ENCODE measurements at places on chromosomes 16 and 17.
A peak's percentile ranks its signal among the peaks of the same experiment; 100 is the strongest.

DNA sequence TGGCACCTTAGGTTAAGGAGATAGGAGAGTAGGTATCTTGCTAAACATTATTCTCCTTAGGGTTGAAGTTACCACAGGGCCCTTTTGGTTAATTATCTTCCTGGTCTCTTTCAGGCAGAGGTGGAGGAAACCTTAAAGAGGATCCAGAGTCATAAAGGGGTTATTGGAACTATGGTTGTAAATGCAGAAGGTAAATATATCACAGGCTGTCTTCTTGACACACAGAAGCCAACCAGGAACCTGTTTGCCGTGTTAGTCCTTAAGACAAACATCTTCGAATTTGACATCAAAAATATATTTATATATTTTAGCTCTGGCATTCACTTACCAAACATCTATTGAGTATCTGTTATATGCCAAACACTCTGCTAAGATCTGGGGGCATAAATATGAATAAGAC is 2.4 kb downstream of the DYNLRB2 start:
- no peak for DNase-seq

DNA sequence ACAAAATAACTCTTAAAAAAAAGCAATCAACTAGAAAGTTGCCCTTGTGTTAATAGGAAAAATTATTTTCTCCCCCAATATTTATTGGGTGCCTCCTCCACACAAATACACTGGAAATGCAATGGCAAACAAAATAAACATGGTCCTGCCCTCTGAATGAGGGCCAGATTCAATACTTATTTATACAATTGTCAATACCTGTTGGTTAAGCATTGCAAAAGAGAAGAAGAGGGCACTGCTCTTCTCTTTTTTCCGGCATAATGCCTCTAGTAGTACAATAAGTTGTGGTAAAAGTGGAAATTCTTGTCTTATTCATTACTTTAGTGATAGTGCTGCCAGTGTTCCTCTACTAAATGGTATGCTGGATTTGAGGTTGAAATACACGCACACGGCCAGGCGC is 22.5 kb upstream of the ALDH3A2 start:
- DNase-seq, result no peak

GRCh38 chr17:72423286-72423589 is 302.4 kb downstream of the SOX9 start:
- DNase-seq, result no peak

DNA sequence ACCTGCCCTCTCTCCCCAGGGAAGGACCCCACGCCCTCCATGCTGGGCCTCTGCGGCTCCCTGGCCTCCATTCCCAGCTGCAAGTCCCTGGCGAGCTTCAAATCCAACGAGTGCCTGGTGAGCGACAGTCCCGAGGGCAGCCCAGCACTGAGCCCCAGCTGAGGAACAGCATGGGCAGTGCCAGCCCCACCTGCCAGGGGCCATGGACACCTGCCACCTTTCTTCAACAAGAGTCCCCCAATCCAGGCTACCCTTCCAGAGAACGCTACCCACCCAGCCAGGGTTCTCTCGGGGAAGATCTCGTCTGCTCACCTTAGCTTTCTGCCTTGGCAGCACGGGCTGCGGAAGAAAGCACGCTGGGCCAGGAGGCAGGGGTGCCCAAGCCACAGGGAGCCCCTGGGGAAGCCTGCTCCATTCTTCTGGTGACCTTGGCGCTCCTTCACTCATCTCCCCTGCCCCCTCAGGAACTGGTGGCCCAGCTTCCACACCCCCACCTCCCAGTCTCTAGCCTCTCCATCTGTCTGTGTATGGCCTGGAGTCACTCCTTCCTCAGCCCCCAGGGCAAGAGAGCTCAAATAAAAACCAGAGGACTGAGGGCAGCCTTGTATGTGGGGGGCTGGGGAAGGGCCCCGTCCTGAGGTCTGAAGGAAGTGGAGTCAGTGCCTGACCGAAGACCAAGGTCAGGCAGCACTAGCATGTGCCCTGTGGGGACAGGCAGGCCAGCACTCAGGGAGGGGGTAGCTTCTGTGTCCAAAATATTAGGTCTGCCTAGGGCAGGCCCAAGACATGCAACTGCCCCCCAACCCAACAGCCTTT is 6.3 kb downstream of the SLC25A39 start:
- DNase-seq, result no peak

GRCh38 chr16:20901436-20902112 is 1.0 kb downstream of the LYRM1 start:
- DNase-seq, result peak; percentile 36

GRCh38 chr17:9235346-9235745 is 214.0 kb downstream of the NTN1 start:
- DNase-seq, result no peak

GRCh38 chr16:15790458-15790857 is 66.4 kb downstream of the MYH11 start:
- DNase-seq, result no peak

DNA sequence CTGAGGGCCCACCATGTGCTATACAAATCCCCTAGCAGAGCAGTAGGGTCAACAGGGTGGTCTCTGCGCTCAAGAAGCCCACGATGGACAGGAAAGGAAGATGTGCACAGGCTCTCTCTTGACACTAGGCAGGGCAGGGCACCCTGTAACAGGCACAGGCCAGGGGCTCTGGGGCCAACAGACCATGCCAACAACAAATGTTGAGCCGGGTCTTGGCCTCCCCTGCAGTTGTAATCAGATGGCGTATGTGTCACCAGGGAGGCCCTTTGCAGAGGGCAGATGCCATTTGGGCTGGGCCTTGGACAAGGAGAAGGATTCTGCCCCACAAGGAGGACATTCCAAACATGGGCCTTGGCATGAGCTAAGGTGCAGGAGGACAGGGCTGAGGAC is 5.3 kb downstream of the TRPV1 start:
- DNase-seq, result no peak

- no peak for DNase-seq
These were observed 61.6 kb downstream of the SOX9 start for GRCh38 chr17:72182371-72182873.

DNA sequence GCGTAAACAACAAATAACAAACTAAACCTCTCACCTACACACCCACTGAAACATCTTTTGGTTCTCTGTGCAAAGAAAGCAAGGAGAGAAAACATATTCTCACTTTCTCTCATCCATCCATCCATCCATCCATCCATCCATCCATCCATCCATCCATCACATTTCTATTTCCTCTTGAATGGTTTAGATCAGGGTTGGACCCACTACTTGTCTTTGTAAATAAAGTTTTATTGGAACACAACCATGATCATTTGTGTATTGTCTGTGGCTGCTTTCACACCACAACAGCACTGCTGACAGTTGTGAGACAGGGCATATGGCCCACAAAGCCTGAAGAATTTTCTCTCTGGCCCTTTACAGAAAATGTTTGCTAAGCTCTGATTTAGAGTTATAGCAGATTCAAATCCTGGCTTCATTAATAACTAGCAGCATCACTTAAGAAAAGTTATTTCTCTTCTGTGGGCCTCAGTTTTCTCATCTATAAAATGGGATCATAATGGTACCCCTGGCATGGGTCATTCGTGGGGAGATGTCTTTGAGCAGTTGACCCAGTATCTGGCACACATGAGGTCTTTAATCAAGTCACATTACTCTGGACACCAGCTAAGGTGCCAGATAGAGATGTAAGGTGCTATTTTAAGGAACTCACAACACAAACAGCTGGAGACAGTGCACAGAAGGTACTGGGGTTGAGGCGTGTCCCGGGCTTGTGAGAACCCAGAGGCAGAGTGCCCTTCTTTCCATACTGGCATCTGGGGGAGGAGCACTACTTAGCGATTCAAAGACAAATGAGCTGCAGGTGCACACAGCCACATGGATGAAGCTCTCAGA is 146.3 kb downstream of the CMIP start:
- DNase-seq, result no peak

DNA sequence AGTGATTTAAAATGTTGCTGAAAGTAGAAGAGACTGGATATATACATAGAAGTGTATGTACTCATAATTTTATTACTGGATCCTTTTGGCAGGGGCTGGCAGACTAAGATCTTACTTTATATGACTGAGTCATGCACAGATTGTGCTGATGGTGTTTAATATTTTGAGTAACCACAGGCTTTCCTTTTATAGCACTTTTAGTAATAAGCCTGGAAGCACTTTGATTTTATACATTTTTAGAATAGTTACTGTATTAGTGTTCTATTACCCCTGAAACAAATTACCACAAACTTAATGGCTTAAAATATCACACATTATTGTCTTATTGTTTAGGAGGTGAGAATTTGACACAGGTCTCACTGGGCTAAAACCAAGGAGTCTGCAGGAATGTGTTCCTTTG is 113.4 kb upstream of the CDH8 start:
- DNase-seq, result no peak

- DNase-seq, result no peak
These were observed 86.8 kb downstream of the MSI2 start for GRCh38 chr17:57342963-57343589.

DNA sequence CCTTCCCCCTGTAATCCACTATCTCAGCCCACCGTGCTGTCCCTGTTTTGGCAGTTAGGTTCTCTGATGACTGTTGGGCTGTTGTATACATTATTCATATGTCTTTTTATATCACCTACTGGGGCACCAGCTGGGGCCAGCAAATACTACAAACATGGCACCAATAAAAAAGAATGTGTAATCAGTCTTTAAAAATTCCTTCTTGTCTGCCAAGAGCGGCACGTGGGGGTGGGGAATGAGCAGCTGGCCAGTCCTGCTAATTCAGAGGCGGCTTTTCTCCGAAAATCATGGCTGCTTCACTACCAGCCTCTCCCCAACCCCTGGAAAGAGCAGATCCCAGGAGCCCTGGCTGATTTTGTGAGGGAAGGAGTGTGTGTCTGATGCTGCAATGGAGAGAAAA is 77.7 kb upstream of the EEF2KMT start:
- DNase-seq, result no peak

DNA sequence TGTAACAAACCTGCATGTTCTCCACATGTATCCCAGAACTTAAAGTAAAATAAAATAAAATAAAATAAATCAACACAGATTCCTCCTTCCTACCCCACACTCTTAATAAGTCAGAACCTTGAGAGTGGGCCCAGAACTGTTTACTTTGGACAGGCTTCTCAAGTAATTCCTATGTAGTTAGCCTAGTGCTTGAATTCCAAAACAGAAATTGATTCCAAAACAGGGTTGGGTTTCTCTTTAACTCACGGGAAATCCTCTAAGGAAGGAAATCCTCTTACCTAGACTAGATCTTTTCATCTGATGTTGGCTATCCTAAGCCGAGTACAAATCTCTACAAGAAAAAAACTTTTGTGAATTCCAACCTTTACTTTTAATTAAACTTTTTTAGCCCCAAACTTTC is 324.7 kb upstream of the C16orf82 start:
- DNase-seq, result no peak

- DNase-seq, result no peak
These were observed 53.5 kb downstream of the SMURF2 start for GRCh38 chr17:64608571-64608981.

DNA sequence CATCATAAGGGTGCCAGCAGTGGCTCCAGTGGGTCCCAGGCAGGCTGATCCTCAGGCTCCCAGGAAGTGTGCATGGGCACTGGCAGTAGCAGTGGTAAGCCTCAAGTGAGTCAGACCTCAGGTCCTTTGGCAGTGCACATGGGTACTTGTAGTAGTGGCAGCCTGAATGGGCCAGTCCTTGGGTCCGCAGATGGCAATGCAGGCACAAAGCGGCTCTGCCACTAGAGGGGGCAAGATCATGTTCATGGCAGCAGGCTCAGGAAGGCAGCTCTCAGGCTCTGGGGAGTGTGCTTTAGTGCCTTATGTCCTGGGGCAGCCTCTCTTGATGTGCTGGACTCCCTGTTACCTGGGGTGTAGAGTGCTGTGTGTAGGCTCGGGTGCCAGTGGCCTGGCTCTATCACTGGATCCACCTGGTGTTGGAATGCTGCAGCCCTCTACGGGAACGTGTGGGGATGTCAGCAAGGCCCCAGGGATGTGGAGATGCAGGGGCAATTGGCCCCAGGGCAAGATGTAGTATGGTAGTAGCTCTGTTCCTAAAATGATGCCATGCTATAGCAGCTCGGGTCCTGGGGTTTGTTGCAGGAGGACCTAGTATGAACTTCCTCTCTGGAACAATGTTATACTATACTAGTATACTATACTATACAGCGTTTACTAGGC is 11.0 kb downstream of the ACSM3 start:
- DNase-seq, result peak; percentile 71

DNA sequence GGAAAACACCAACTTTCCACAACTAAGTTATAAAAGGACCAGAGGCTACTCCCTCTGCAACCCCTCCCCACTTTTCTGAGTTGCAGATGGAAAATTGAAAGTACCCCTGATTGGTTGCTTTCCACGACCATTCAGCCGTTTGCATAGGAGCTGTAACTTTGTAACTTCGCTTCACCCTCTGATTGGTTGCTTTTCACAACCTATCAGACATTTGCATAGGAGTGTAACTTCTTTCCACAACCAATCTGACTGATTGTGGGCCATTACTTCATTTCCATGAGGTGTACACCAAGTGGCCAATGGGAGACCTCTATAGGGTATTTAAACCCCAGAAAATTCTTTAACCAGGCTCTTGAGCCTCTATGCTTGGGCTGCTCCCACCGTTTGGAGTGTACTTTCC is 644.1 kb downstream of the WWOX start:
- no peak for DNase-seq

DNA sequence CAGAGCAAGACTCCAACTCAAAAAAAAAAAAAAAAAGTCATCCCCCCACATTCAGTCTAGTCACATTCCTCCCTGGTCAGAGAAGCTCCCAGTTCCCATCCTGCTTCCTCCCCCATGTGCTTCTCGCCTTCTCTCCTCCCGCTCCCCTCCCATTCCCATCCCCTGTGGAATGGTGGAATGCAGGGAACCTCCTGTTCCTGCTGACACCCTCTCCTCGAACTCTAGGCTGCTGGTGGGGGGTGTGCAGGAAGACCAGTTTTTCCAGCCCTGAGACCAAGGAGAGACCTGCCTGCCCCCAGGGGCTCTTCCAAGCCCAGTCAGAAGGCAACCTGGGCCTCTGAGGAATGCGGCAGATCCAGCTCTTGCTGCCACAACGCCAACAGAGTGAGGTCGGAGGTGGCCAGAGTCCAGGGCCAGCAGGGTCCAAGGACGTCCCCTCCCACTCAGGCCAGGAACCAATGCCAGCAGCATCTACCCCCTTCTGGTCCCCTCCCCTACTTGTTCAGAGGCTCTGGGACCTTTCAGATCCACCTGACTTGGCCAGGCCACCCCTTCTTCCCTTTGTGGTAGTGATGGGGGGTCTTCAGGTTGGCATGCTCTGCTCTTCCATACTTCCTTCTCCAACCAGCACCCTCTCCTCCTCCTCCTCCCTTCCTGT is 39.3 kb upstream of the TAC4 start:
- DNase-seq, result no peak

GRCh38 chr16:56048425-56049105 is 142.7 kb upstream of the GNAO1 start:
- no peak for DNase-seq

GRCh38 chr16:51149251-51149661 is 1.8 kb downstream of the SALL1 start:
- DNase-seq, result no peak

DNA sequence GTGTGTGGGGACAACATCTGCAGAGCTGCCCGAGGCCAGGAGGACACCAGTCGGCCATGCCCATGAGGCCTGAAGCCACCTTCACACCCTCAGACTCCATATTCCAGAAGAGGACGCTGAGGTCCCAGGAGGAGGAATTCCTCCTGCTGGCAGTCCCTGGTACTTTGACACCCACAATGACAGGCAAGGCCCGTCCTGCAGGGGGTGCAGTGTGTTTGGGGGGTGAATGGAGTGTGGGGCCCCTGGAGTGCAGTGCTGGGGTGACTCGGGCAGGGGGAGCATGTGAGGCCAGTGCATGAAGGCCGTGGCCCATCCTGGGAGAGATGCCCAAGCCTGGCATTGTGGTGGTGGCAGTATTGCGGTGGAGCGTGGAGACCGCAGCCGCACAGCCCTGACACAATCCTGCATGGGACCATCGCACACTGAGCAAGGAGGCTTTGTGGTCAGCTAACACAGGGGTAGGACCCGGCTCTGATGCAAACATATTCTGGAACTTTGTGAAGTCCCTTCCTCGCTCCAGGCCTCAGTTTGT is 52.2 kb downstream of the ZDHHC7 start:
- no peak for DNase-seq

All from natural killer cell (primary cell).